NAMALWA (cell line): ENCODE measurements at places on chromosomes 13 and 19.
A peak's percentile ranks its signal among the peaks of the same experiment; 100 is the strongest.

DNA sequence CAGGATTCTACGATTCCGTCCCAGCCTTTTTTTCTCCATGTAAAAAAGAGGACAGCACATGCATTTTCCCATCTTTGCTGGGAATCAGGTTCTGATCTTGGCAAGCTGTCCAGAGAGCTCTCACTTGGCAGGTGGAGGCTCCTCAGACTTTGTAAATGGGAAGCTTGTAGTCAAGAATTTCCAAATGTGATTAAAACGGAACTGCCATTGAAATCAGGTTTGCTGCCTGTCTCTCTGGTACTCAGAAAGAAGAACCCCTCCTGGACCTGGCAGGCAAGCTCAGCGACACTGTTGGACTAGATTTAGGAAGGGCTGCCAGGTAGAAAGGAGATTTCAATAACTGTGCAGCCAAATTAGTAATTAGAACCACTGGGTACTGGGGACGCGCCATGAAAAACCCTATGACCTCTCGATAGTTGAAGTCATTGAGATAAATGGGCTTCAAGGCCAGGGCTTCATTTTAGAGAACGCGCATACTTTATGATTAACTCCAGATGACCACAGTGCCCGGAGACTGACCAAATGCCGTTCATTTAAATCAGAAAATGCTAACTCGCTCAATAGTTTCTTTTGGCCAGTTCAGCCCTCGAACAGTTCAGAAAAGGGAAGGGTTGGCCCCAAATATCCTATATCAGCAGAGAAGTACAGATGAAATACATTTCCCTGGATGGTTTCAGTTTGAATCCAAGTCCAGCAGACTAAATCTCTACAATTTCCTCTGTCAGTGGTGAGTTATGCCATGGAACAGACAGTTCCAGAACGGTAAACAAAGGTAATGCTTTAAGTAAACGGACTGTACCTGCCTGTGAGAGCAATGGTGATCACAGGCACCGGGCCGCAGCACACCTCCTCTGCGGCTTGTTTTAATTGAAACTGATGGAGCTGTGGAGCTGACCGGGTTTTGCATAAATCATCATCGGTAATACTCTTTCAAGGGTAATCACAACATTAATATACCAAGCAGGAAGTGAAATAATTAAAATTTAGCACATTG lies 517.4 kb downstream of the RFC3 start:
- no peak for DNase-seq

GRCh38 chr19:3269916-3270671 lies 45.6 kb downstream of the CELF5 start:
- no peak for DNase-seq

- no peak for DNase-seq
Measured at GRCh38 chr13:107339209-107339608, 771.3 kb upstream of the ARGLU1 start.

DNA sequence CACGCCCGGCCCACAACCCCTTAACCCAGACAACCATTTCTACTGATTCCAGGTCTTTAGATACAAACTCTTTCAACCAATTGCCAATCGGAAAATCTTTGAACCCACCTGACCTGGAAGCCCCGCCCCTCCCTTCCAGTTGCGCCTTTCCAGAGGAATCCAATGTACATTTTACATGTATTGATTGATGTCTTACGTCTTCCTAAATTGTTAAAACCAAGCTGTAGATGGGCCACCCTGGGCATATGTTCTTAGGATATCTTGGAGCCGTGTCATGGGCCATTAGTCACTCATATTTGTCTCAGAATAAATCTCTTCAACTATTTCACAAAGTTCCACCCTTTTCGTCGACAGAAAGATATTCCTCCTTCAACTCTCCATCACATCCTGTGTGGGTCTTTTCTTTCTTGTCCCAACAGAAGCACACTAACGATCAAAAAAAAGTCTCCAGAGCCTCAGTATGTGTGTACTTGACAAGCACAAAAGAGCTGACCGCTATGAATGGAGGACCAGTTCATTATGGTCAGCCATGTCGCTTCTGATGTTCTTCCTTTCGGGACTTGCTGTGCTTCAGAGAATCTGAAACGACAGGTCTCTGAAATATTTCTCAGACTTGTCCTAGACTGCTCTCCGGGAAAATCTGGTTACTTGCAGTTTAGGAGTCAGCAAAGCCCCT lies 601 bp upstream of the ZNF749 start:
- no peak for DNase-seq

- DNase-seq = no peak
Measured at GRCh38 chr13:36131931-36132297, 732 bp upstream of the DCLK1 start.

DNA sequence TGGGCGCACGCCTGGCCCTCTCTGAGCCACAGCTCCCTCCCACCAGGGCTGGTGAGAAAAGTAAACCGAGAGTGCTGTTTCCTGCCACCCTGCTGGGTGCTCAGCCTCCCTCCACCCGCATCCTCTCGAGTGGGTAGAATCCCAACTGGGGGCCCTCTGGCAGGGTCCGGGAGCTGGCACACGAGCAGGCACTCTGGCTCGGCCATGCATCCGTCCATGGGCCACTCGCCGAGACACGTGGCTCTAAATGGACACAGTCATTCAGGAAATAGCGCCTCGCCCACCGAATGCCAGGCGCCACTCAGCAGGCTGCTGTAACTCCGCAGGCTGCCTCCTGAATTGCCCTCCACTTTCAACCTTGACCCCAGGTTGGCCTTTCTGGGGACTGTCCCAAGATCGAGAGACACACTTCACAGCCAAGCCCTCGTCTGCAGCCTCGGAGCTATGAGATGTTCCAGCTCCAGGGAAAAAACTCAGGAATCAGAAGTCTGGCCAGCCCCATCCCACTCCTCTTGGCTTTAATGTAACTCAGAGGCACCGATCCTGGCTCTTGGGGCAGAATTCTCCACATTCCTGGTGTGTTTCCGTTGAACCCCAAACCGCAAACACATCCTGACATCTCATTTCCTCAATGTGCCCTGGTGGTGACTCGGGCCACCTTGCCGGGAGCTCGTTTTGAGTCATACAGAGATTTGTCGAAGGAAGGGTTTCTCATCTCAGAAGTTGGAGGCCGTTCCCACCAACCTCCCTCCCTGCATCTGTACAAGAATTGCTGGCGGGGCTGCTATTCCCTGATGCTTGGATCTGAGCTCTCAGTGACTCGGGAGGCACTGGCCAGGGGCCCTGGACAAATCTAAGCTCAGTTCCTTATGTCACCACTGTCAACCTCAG lies 14.1 kb downstream of the KLF2 start:
- DNase-seq = no peak

GRCh38 chr19:55231391-55232285 lies 3.1 kb upstream of the TMEM86B start:
- no peak for DNase-seq

DNA sequence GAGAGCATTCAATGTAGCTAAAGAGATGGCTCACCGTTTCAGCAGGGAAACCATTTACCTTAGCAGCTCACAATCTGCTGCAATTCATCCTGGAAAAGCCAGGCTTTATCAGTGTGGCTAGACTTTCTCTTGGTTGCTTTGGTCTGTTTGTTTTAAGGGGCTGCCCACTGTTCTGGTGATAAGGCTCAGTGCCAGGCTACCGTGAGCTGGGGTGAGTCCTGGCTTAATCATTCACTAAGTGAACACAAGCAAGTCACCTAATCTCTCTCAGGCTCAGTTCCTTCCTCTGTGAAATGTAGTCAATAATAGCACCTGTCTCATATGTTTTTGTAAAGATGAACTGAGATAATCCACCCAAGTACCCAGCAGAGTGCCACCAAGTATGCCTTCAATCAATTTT lies 229.0 kb downstream of the TEX29 start:
- no peak for DNase-seq

GRCh38 chr19:47765523-47766358 lies 12.8 kb upstream of the SELENOW start:
- DNase-seq = peak; percentile 70

DNA sequence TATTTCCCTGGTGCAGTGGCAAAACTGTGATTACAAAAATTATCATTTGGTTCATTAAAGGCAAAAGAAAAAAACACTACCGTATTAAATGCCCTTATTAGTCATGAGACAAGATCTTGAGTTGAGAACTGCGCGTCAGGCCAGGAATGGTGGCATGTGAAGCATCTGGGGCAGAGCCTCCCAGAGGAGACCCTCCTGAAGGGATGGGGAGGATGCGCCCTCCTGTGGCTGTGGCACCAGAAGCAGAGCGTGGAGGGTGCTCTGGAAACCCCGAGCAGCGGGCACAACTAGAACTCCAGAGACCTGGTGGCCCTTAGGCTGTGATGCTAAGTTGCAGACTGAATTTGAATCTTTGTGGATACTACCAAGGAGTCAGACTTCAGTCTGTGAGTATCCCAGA lies 11.5 kb downstream of the CUL4A start:
- DNase-seq = no peak

DNA sequence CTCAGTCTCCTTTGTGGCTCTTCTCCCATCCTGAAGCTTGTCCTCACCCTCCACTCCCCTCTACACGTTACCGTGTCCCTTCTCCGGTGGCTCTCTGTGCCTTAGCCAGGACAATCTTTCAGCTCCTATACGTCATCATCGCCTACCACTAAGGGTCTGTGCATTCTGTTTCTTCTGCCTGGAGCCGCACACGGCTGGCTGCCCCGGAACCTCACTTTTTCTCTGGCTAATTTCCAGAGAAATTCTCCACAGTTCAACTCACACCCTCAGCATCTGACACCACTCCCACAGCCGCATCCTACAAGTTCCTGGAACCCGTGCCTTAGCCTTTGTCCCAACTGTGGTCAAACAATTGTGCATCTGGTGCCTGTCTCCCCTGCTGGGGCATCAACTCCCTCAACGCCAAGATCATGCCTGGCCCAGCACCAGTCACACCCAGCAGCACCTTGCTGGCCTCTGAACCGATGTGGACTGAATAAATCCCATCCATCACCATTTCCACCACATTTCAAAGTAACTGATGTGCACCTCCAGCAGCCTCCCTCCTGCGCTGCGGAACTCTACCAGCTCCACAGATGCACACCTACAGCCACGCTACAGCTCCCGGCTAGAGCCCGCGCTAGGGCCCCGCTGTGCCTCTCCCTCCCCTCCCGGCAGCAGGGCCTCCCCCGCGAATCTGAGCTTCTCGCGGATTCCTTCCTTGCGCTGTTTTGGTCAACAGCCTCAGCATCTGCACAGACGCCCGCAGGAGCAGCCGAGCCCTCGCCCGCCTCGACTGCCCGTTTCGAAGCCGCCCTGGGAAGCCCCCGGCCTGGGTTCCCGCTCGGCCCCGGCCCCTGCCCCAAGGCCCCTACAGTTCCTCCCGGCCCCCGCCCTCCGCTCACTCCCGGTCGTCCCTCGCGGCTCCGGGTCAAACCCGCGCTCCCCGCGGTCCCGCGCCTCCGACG lies 689 bp downstream of the DCUN1D2 start:
- peak; percentile 62 for DNase-seq

- DNase-seq = no peak
Measured at GRCh38 chr19:34502582-34503411, 21.2 kb downstream of the WTIP start.

GRCh38 chr19:7252364-7252763 lies 41.9 kb downstream of the INSR start:
- no peak for DNase-seq

GRCh38 chr13:76622315-76623040 lies 263.7 kb downstream of the KCTD12 start:
- no peak for DNase-seq

- DNase-seq = no peak
Measured at GRCh38 chr13:38255600-38255999, 94.1 kb upstream of the UFM1 start.

GRCh38 chr13:29465741-29466293 lies 129.7 kb downstream of the SLC7A1 start:
- DNase-seq = no peak

- DNase-seq = no peak
Measured at GRCh38 chr19:46998445-46999125, 21.1 kb upstream of the NPAS1 start.

DNA sequence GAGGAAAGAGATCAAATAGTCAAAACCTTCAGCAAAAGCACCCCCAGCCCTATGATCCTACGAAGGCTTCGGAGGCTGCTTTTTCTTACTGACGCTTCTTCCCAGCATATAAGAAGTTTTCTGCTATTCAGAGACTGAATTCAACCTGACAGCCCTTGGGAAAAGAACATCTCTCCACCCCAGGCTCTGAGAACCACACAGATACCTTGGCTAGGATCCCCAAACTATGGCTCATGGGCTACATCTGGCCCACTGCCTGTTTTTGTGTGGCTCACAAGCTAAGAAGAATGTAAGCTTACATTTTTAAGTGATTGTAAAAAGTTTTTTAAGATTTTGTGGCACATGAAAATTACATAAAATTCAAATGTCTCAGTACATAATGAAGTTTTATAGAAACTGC lies 3.0 kb downstream of the SLC15A1 start:
- DNase-seq = no peak

GRCh38 chr19:850221-850978 lies 1.7 kb upstream of the ELANE start:
- peak; percentile 48 for DNase-seq

DNA sequence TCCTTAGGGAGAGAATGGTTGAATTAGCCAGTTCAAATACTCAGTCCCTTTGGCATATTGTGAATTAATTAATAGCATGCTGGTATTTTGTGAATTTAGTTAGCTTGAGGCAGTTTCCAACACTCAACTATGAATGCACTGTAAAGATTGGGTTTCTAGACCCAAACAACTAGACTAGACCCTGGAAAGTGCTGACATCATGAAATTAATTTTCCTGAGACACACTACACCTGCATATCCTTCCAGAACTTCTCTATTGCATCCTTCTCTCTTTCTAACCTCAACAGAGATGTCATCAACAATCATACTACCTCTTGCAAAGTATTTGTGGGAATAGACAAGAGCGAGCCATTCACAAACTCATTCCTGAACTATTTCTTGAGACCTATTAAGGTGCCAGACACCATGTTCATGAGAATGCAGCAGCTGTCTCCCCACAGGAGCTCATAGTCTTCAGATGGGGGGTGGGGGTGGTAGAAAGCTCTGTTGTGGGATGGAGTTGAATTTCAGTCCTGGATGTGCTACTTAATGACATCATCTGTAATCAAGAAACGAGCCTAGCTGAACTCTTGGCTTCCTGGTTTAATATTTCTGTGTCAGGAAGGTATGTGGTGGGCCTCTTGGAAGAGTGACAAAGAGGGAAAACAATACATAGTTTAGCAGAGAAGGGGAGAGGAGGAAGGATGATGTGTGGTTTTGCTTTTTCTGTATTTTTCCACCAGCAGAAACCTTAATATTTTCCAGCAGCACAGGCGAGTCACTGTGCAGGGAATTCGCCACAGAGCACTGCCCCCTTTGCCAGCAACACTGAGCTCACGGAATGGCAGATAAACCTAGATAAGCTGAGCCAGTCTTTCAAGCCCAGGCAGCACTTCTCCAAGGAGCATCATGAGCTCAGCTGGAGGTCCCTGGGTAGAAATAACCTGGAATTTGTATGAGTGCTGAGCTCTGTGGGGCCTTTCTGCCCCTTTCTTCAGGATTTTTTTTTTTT lies 53.1 kb upstream of the CYSLTR2 start:
- DNase-seq = no peak
